CD4-positive, alpha-beta T cell treated with Interleukin-15 for 4 hours (primary cell): ENCODE measurements at places on chromosomes 13 and 19.

DNA sequence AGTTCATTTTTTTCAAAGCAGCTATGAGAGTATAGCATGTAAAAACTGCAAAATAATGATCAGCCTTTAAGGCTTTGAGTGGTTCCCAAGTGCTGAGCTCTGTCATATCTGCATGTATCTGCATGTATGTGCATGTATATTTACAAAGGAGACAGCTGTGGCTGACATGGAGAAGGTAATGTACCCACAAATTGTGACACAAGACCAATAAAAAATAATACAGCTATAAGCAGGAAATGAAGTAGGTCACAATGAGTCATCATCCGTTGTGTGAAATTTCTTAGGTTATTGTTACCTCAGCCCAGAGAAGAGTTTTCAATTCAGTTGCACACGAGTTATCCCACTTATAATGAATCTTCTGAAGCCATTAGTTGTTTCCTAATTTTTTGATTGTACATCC, 60.9 kb upstream of the MED4 start:
- DNase-seq, result peak; percentile 82

GRCh38 chr19:57068921-57069697, 50.7 kb upstream of the USP29 start:
- DNase-seq, result no peak

- DNase-seq, result no peak
These were observed 1.4 kb downstream of the SH2D3A start for GRCh38 chr19:6765738-6766356.

- DNase-seq, result no peak
These were observed 18.4 kb upstream of the MYADM start for GRCh38 chr19:53849237-53849676.

DNA sequence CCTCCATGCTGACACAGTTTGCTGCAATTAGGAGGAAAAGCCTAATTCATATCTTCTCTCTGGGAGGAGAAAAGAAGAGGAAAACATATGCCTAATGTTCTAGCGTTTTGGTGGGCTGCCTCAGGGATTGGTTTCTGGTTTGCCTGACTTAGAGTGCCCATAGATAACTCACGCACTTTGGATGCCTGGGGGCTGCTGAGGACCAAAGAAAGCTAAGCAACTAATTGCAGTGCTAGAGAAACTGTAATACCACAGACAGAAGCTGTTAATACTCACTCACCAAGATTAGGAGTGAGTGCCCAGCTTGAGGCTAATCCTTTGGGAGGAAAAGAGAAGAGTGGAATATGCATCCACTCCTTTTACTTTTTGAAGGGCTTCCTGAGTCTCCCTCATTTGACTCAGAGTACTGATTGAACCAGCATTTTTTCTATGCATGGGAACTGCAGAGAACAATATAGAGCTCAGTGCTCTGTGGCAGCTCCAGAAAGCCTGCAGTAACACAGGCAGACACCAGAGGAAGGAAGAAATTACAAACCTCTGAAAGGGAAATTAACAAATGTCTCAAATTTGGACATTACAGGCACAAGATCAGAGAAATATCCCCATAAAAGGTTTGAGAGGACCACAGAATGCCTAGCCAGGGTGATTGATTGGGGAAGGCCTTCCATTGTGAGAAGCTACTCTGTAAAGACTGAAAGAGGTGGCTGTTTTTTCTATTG, 666.4 kb downstream of the OLFM4 start:
- DNase-seq, result no peak

- no peak for DNase-seq
These were observed 2.8 kb upstream of the CDX2 start for GRCh38 chr13:27971776-27972477.

- DNase-seq, result no peak
These were observed 5.4 kb downstream of the TMEM150B start for GRCh38 chr19:55319785-55320184.

GRCh38 chr19:54458648-54459281, 4.8 kb downstream of the LENG9 start:
- DNase-seq, result no peak

DNA sequence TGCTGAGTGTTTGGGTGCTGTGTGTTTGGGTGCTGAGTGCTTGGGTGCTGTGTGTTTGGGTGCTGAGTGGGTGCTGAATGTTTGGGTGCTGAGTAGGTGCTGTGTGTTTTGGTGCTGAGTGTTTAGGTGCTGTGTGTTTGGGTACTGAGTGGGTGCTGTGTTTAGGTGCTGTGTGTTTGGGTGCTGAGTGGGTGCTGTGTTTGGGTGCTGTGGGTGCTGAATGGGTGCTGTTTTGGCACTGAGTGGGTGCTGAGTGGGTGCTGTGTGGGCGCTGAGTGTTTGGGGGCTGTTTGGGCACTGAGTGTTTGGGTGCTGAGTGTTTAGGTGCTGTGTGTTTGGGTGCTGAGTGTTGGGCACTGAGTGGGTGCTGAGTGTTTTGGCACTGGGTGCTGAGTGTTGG, 48.5 kb upstream of the F7 start:
- DNase-seq, result no peak
